ENCODE measurements at places on chromosomes 4 and X.

GRCh38 chrX:7146703-7147412 lies 654 bp upstream of the STS start:
- no peak for DNase-seq

GRCh38 chrX:51484616-51485015 lies 11.8 kb downstream of the NUDT11 start:
- DNase-seq, result no peak

GRCh38 chr4:72631296-72631695 lies 62.3 kb upstream of the ADAMTS3 start:
- DNase-seq, result no peak

DNA sequence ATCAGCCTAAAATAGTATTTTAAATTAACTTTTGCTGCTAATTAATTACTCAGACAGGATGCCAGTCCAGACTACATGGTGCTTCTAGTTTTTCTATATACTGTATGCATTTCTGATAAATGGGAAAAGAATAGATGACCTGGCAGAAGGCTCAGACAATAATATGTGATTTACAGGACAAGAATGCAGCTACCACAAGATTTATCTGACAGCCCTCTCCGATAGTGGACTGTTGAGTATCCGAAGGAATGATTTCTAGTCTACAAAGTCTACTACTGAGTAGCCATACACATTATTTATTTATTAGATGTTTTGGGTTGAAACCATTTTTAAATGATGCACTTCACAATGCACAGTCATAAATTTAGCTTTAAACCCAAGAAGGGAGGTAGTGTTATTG lies 212.8 kb downstream of the MAB21L2 start:
- DNase-seq, result no peak

DNA sequence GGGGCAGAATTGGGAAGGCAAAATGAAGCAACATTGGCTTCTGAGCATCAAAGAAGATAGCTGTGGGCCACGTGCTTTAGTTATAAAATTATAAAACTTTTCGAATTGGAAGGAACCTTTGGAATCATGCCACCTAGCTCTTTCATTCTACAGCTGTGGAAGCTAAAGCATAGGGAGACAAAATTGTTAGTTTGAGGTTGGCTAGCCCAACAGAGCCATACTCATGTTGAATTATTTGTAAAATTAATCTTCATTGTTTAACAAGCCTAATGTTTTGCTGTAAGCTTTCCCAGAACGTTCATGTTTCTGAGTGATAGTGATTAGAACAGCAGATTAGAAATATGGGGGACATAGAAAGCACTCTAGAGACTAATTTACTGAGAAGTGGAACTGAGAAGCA lies 35.9 kb downstream of the HHIP start:
- no peak for DNase-seq

GRCh38 chr4:145881989-145882388 lies 56.6 kb downstream of the ZNF827 start:
- DNase-seq, result no peak

DNA sequence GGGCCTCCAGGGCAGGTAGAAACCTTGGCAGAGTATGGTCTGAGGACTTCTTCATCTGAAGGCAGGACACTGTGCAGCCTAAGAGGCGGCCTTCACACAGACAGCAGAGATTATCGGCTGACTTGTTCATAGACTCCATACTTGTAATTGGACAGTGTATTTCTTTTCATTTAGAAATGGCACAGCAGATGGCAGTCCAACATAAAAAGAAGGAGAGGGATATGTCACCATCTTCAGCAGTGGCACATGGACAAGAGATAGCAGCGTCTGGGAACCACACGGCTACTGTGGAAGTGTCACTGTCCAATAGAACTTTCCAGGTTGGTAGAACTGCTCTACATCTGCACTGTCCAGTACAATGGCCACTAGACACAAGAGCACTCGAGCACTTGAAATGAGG lies 21.7 kb upstream of the GEMIN8 start:
- no peak for DNase-seq

GRCh38 chr4:57282933-57283310 lies 172.7 kb upstream of the IGFBP7 start:
- DNase-seq, result no peak

DNA sequence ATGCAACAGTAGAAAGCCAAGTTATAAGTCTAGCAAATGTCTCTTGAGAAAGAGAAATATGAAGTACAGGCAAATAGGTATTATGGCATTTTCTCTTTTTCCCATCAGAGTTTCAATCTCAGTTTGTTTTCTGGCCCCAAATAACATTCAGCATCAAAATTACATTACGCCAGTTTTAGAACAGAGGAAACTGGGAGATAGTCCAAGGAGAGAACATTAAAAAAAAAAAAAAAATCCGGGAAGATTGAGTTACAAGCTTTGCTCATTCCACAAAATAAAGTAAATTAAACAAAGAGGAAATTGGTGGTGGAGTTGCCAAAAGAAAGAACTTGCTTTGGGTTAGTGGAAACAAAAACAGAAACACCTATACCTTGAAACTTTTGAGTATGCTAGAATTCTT lies 50.4 kb upstream of the IL13RA2 start:
- no peak for DNase-seq

DNA sequence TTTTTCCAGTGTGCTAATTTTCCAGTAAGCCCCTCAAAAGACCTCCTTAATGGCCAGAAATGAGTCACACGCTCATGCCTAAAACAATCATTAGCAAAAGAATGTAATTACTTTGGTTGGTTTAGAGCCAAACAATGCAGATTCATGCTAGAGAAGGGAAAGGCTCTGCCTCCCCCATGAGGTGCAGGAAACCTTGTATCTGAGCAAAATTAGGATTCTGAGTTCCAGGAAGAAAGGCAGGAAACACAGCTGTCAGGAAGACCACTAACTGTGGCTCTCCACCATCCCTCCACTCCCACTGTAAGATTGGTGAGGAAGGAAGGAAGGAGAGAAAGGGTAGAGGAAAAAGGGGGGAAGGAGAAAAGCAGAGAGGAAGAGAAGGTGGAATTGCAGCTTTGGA lies 104.9 kb upstream of the DHX15 start:
- no peak for DNase-seq

DNA sequence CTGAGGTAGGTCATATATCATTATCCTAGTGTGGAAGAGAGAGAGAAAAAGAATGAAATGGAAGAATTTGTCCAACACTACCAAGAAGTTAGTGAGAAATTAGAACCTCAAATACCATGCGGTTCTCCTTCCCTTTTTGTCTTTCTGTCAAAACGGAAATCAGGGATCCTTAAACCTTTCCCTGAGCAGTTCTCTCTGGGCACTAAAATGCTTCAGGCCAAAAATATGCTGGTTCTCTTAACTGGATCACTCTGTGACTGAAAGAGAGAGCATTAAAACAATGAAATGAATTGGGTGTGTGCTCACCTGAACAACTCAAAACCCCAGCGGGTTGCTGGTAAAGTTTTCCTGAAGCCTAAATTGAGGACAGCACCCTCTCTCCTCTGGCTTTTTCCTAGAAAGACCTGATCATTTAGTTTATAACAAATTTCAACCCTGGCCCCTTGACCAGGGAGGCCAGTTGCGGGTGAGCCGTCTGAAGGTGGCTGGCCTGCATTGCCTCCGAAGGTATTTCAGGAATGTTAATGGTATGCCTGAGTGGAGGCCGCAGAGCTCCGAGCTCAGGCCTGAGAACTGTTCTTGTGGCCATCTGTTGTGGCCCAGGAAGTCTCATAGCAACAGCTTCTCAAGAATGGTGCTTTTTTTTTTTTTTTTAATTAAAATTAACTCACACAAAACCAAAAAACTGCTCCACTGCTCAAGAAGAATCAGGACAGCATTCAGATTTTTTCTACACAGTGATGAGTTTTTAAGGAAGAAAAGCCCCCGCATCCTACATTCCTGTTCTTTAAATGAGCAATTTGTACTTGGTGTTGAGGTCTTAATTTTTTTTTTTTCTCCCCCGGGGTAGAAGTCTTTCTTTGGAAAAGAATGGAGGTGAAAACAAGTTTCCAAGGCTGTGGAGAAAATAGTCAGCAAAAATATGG lies 155.1 kb downstream of the SHROOM3 start:
- no peak for DNase-seq

DNA sequence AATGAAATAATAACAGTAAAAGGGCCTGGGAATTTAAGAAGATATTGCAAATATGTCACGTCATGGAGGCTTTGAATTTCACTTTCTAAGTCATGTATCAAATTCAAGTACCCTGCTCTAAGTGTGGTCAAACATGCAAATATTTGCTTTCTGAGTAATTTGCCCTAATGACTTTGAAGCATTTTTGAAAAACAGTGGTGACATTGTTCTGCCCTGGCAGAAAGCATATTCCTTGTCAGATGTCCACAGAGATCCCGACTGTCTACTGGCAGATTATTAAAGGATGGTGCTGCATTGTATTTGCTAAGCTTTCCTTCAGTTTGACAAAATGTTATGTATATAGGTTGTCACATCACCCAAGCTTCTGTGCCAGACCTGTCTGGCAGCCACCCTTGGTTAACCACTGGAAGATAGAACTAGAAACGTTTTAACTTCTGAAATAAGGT lies 92.5 kb downstream of the ANK2 start:
- DNase-seq, result no peak

DNA sequence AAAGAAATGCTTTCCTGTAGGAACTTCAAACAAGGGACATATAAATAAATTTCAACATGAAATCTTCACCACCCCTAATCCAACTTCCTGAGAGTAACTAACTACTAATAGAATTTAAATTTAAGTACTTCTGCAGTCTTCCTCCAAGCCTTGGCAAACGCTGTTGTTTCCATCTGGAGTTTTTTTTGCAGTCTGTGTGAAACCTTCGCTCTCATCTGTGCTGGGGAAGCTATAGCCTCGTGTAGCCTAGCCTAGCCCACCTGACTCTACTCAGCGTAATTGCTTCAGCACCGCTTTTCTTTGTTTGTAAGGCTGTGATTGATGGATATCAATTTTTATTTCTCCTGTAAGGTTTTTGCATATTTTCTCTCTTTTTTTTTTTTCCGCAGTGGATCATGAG lies 30.9 kb downstream of the STOX2 start:
- no peak for DNase-seq

DNA sequence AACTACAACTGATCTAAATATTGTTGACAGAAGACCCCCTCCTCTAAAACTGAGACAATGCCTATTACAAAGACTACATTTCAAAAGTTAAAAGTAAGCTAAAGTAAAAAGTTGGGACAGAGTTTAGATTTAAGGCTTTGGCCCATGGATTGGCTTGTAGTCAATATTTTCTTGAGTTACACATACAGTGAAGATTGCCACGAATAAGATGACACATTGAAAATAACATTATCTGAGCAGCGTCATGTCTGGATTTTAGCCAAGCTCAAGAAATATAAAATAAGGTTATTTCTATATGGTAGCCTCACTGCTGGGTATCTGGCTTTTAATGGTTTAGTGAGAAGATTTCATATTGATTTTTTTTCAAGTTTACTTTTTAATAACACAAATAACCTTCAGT lies 266.2 kb upstream of the LDB2 start:
- no peak for DNase-seq

GRCh38 chrX:18674417-18674787 lies 2.5 kb upstream of the RS1 start:
- DNase-seq, result peak; percentile 19

- DNase-seq, result no peak
Observed at GRCh38 chrX:100743009-100743607, 11.2 kb upstream of the SYTL4 start.

- peak; percentile 1 for DNase-seq
Observed at GRCh38 chrX:135484641-135485289, 35.7 kb upstream of the INTS6L start.

GRCh38 chr4:140176735-140177134 lies 22.8 kb upstream of the MAML3 start:
- DNase-seq, result no peak

GRCh38 chrX:9606971-9607370 lies 142.1 kb downstream of the TBL1X start:
- DNase-seq, result no peak

DNA sequence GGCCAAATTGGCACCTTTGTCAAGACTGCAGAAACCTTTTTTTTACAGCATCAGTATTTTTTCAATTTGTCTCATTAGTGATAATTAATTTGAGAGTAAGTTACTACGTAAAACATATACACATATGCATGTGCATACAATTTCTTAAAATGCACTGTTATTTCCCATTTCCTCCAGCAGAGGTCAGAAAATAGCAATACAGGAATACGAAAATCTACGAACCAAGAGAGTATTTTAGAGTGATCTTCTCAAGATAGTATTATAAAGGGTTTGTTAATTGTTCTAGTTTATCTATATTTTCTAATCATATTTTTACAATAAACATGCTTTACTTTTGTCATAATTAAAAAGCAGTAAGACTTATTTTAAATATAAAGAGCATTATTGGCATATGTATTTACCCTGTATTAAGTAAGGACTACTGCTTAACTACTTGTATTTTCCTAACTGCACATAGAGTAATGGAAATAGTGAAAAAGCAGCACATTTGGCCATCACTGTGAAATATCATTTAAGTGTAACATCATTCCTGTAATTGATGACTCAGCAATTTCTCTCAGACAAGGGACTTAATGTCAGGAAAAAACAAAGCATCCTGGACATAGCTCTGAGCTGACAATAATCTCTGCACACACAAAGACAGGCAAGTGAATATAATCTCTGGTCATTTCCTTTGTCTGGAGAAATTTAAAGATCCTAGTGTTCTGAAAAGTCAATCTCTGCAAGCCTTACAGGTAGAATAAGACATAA lies 45.6 kb downstream of the MAOB start:
- DNase-seq, result no peak

DNA sequence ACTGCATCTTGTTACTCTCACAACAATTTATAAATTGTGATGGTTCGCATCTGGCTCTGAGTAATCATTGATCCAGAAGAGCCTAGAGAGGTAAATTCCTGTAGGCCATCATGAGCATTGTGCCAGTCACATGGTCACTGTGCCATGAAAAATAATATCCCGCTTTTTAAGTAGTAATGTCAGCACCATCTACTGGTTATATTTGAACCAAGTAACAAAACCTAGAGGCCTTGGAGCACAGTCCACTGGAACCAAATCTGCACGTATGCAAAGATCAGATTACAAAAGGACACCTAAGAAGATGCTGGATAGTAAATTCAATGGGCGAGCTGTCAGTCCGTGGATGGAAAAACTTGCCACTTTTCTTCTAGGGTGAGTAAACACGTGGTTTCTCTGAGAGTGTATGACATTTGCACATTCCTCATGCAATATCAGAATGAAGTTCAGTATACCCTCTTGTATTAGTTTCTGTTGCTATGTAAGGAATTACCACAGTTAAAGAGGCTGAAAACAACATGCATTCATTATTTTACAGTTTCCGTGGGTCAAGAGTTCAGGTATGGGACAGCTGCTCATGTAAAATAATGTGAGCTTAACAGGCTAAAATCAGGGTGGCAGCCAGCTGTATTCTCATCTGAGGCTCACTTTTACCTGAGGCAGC lies 26.8 kb downstream of the FAM114A1 start:
- DNase-seq, result no peak

GRCh38 chr4:60589425-60589824 lies 610.7 kb upstream of the ADGRL3 start:
- no peak for DNase-seq

Data from amygdala (tissue), 56 donors.